CD8-positive, alpha-beta memory T cell (primary cell): ENCODE measurements at places on chromosomes 13 and 19. TPM values are rescaled to one million over a fixed set of nuclear protein-coding genes. Genes with fewer than 3 reads are reported as not detected.
A peak's percentile ranks its signal among the peaks of the same experiment; 100 is the strongest.

- no peak for DNase-seq
Observed at GRCh38 chr19:11378319-11379189, 4.1 kb downstream of the SWSAP1 start.

DNA sequence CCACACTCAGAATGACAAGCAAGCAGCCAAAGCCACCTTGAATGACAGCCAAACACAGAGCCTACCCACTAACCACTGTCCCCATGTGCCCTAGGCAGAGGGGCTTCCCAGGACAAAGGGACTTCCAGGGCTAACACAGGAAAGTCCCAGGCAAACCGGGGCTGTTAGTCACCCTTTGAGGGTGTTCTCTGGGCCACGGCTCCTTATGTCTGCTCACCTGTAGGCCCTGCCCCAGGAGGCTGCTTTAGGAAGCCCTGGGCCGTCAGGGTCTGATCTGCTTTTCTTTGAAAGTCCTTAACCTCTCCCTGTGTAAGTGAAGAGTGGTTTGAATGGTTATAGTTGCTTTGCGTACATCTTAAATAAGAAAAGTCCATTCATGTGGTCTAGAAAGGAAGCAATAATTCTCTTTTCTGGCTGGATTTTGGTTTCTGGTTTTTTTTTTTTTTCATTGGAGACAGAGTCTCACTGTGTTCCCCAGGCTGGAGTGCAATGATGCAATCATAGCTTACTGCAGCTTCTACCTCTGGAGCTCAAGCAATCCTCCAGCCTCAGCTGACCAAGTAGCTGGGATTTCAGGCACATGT, 161.4 kb downstream of the EFNB2 start:
- DNase-seq: no peak

The APOC4 gene
- polyA plus RNA-seq: not detected

- DNase-seq: no peak
Observed at GRCh38 chr13:42393573-42394360, 121.8 kb downstream of the AKAP11 start.

The ATP8B3 gene
- polyA plus RNA-seq: 2.4 TPM

DNA sequence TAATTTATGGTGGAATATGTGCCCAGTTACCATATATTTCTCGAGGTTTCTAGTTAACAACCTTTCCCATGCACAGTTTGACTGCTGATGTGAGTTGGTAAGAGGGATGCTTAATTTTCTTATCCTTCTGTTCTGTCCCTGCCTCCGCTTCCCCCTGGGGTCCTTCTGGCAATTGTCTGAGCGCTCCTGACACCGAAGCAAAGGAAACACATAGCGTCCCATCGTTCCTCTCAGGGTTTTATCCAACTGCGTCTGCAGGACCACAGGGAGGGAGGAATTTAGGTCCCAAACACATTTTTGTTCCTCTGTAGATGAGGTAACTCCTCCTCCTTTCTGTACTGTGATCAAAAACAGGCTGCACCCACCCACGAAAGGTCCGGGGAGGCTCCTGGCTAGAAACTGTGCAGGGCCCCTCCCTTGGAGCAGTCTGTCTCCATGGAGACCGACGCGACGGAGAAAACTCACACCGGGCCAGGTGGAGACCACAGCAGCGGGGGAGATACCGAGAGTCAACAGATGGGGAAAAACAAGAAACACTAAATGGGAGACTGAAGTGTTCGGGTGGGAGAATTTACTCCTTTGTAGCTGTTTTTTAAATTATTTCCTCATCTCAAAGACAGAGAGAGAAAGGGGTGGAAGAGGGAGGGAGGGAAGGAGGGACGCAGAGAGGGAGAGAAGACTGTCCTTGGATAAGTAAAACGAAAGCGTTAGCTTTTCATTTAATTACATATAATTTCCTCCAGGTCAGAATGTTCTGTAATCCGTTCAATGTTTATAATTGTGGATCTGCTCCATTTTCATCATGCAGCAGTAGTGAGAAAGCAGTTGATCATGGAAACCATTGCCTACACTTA, 191.8 kb upstream of the NBEA start:
- DNase-seq: no peak

DNA sequence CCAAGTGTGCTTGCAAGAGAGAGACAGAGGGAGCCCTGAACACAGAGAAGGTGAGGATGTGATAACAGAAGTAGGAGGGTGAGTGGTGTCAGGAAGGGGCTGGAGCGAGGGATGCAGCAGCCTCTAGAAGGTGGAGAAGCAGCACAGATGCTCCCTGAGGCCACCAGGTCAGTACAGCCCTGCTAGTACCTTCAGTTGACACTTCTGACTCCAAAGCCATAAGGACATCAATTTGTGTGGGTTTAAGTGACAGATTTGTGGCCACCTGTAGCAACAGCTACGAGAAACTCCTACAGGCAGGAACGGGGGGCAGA, 6.9 kb downstream of the ERICH4 start:
- no peak for DNase-seq

- DNase-seq: no peak
Observed at GRCh38 chr13:77065461-77066147, 38.6 kb upstream of the FBXL3 start.

- DNase-seq: no peak
Observed at GRCh38 chr19:19068659-19069654, 5.2 kb downstream of the SLC25A42 start.

- no peak for DNase-seq
Observed at GRCh38 chr13:73842626-73843025, 291.6 kb downstream of the KLF12 start.

DNA sequence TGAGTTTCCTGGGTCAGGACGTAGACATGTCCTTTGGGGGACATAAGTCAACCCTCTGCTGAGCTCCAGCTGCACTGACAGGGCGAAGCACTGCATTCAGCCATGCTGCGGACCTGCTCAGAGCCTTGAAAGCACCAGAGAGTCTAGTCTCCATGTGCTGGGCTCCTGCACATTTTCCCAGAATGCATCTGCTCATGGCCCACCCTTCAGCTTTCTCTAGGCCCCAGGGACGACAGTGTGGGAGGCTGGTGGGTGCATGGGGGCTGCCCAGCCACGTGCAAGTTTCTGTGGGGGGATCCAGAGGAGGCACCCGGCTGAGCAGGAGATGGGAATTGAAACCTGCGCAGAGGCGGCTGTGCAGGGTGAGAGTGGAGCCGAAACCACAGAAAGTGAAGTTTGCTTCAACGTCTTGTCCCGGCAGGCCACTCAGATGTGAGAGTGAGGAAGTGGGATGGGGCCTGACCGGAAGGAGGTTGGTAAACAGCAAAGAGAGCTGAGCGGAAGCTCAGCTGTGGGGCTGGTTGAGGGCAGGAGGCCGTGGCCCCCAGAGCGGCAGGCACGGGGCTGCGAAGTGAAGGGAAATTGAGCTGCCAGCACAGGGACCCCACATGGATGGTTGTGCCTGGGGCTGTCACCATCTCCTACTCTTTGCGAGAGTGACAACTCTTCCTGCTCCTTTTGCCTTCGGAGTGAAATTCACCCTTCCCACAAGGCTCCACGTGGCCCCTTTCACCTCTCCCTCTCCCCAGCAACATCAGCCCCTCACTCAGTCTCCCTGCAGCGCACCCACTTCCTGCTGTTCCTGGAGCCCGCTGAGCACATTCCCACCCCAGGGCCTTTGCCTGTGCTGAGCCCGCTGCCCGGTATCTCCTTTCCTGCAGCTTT, 11.8 kb downstream of the PGLS start:
- peak; percentile 45 for DNase-seq

GRCh38 chr13:27374650-27375049, 49.8 kb upstream of the GTF3A start:
- DNase-seq: peak; percentile 49

The SIGLEC8 gene
- polyA plus RNA-seq: not detected

The FAM98C gene
- polyA plus RNA-seq: 16.8 TPM

The ICAM3 gene
- polyA plus RNA-seq: 244 TPM

The LONP1 gene
- polyA plus RNA-seq: 36.0 TPM

GRCh38 chr19:16452325-16452724, 19.4 kb downstream of the EPS15L1 start:
- DNase-seq: no peak

DNA sequence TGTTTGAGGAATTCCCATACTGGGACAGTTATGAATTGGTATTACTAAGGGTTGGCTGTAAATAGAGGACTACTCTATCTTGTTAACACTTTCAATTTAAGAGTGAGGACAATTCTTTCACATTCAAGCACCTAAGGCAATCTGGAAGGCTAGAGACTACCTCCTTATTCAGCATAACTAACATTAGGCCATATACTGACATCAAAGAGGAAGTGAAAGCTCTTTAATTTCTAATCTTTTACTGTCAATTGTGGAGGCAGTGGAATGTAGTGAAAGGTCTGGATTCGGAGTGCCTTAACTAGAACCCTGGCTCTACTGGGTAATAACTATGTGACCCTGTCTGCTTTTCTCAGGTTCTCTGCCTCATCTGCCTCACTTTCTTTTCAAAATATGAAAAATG, 134.0 kb downstream of the UFM1 start:
- no peak for DNase-seq

GRCh38 chr13:76503766-76504165, 382.4 kb downstream of the KCTD12 start:
- no peak for DNase-seq

The ZSCAN5A gene
- polyA plus RNA-seq: 10.4 TPM

The GRAMD1A gene
- polyA plus RNA-seq: 51.4 TPM

The TGFB1 gene
- 104 TPM for polyA plus RNA-seq

The DNM2 gene
- 105 TPM for polyA plus RNA-seq

- no peak for DNase-seq
Observed at GRCh38 chr13:107192289-107192688, 624.4 kb upstream of the ARGLU1 start.

The LILRA2 gene
- not detected for polyA plus RNA-seq

The PNMA8A gene
- not detected for polyA plus RNA-seq

- DNase-seq: no peak
Observed at GRCh38 chr19:21934593-21934992, 76.2 kb downstream of the ZNF208 start.

DNA sequence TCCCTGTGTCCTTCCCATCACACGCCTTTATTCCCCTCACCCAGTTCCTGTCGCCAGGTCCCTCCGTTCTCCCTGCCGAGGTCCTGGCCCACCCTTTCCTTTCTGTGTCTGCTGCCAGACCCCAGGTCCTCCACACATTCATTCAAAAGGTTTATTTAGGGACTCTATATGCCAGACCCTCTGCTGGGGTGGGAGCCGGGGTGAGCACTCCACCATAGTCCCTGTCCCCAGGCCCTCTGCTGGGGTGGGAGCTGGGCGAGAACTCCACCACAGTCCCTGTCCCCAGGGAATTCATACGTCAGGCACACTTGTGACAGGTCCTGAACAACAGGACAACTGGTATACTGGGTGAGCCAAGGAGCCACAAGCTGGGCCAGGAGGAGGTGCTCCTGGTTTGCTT, 34.4 kb upstream of the TUBGCP3 start:
- DNase-seq: no peak

The TNFSF13B gene
- 10.7 TPM for polyA plus RNA-seq

DNA sequence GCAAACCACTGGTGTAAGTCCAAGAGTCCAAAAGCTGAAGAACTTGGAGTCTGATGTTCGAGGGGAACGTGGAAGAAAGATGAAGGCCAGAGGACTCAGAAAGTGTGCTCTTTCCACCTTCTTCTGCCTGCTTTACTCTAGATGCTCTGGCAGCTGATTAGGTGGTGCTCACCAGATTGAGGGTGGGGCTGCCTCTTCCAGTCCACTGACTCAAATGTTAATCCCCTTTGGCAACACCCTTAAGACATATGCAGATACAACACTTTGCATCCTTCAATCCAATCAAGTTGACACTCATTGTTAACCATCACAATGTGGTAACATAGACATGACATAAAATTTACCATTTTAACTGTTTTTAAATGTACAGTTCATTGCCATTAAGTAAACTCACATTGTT, 249.5 kb downstream of the COG6 start:
- no peak for DNase-seq

The PROZ gene
- polyA plus RNA-seq: not detected

GRCh38 chr13:21676611-21677021, 5.7 kb downstream of the FGF9 start:
- no peak for DNase-seq

DNA sequence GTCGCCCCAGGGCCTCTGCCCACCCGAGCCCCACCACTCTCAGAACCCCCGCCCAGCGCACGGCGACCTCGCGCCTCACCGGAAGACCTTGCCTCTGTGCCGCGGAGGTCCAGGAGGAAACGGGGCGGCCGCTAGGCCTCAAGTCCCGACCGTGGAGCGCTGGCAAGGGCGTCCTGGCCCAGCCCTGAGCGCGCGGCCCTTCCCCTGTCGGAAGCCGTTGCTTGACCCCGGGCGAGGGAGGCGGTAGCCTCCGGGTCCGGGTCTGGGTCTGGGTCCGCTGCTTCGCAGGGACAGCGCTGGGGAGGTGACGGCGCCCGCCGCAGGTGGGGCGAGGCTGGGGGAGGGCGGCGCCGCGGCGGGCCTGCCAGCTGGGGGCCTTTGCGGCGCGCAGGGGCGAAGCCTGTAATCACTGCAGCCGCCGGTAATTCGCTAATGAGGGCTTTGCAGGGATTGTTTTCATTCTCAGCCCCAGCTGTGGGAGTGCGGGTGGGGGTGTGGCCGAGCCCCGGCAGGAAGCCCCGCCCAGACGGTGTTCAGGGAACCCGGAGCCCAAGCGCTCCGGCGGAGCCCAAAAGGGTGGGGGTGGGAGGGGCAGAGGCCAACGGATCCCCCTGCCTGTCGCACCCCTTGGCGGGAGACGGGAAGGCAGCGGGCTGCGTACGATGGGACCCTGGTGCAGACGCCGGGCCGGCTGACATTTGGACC, 8.6 kb downstream of the C19orf25 start:
- DNase-seq: peak; percentile 63

GRCh38 chr19:28358633-28359032, 854.3 kb downstream of the UQCRFS1 start:
- no peak for DNase-seq

The RYR1 gene
- polyA plus RNA-seq: 0.71 TPM

DNA sequence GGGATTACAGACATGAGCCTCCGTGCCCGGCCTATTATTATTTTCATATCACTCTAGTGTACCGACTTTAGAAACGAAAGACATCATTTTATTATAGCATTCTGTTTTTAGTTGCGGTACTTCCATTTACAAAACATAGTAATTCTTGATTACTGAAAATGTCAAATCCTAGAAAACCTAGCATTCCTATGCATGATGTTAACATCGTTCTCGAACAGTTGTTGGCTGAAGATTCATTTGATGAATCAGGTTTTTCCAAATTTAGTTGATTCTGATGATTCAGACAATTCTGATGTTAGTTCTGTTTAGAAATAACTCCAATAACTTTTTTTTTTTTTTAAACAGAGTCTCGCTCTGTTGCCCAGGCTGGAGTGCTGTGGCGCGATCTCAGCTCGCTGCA, 11.5 kb upstream of the MTRF1 start:
- DNase-seq: no peak

DNA sequence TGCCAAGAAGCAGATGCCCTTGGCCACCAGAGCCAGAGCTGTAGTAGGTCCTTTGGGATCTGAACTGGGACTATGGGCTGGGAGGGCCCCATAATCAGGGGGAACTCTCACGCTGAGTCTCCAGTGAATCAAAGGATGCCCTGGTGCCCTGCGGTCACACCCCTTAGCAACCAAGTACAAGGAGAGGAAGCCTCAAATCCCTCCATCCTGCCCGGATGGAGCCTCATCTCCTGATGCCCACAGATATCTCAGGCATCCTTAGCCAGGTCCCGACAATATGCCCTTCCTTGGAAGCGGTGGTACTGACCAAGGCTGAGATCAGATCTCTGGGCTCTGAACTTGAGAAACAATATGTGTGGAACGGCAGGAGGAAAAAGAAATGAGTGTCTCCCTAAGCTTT, 1.7 kb downstream of the PLEKHA4 start:
- no peak for DNase-seq
